ENCODE measurements at places on chromosomes 7 and 10.

DNA sequence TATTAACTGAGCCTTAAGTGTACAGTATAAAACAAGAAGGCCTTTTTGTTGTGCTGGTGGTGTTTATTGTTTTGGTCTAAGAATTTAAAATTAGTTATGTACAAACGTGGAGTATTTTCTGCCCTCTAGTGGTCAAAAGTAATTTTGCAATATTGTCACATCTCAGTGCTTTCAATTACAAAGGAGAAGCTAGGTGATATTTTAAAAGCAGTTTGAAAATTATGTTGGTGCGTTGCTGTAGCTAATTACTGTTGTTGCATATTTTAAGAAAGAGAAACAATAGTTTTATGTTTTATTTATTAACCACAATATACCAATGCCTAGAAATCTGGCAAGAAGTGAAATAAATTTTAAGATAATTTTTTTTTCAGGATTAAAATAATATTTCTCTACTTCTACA, 11.4 kb downstream of the NPVF start:
- no peak for DNase-seq

DNA sequence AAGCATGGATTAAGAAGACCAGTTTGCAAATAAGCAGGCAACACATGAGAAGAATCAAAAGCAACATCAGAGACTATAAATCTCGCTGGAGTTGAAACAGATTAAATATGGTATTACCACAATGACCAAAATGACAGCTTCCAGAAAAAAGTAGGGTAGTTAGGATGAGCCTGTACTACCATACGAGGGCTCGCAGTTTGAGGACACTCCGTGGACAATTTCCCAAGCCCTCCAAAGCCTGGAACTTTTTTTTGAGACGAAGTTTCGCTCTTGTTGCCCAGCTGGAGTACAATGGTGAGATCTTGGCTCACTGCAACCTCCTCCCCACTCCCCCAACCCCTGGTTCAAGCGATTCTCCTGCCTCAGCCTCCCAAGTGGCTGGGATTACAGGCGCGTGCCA, 1.0 kb downstream of the LRRC17 start:
- DNase-seq: no peak

DNA sequence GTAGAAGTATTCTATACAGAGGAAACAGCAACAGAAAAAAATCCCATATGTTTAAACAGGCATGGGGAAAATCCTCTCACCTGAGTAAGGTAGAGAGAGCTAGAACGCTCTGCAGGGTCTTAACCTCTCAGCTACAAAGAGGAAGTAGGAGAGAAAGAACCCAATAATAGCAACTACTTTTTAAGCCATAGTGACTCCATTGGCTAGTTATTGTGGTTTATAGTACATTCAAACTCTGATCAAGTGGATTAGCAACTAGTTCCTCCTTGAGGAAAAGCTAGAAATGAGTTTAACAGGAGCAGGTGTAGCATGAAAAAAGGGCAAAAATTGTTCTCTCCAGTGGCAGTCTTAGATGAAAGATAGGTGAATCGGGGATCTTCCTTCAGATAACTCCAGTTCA, 89.7 kb downstream of the HGF start:
- DNase-seq: no peak

GRCh38 chr10:49071160-49071761, 44.1 kb downstream of the VSTM4 start:
- DNase-seq: no peak

DNA sequence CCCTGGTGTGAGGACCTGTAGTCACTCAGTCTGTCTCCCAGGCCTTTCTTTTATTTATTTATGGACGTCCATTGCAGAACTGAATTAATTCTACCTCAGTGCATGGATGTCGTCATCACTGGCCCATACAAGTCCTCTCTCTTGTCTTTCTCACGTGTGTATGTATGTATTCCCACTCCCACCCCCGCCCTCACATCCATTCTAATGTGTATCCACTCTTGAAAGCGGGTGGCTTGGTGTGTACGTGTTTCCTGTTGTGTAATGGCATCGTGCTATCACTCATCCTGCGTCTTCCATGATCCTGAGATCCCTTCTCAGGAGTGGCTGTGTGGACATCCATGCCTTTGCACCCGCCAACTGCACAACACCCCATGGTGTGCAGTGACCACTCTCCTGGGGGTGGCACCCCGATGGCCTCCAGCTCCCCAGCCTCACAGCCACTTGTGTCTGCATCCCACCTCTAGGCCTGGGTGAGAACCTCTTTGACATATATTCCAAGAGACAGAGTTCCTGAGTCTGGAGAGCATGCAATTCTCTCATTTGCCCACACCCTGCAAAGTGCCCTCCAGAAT, 3.0 kb upstream of the AOC1 start:
- no peak for DNase-seq

GRCh38 chr10:51369903-51370302, 295.6 kb downstream of the PRKG1 start:
- no peak for DNase-seq

GRCh38 chr10:109933984-109934565, 10.8 kb upstream of the XPNPEP1 start:
- peak; percentile 4 for DNase-seq

GRCh38 chr7:159098811-159099655, 45.6 kb downstream of the VIPR2 start:
- DNase-seq: no peak

- DNase-seq: no peak
Observed at GRCh38 chr7:157219154-157219553, 80.4 kb downstream of the UBE3C start.

DNA sequence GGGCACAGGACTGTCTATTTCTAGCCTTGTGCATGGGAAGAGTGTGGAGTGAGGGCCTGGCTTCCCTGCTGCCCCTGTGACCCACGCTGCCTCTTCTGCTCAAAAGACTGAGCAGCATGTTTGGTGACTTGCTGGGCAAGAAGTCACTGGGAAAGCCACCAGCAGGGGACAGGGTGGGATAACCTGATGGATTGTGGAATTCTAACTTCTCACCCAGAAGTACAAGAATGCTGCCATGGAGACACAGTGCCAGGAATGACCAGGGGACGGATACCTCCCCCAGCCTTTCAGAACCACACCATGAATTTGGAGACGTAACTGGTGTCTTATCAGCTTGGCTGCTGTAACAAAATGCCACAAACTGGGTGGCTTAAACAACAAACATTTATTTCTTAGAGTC, 28.4 kb downstream of the GALNTL5 start:
- DNase-seq: no peak

DNA sequence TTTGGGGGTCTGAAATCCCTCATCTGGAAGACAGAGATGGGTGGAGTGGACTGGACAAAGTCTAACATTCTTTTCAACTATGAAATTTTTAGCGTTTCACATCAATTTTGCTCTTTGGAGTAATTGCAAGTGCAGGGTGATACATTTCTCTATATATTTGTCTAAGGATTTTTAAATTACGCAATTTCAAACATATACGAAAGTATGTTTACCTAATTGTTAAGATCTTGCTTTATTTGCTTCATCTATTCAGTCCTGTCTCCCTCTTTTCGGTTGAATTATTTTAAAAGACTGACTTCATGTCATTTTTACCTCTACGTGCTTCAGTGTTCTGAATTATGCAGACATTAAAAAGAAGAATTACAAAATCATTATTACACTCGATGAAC, 101.9 kb upstream of the CREB5 start:
- DNase-seq: no peak

DNA sequence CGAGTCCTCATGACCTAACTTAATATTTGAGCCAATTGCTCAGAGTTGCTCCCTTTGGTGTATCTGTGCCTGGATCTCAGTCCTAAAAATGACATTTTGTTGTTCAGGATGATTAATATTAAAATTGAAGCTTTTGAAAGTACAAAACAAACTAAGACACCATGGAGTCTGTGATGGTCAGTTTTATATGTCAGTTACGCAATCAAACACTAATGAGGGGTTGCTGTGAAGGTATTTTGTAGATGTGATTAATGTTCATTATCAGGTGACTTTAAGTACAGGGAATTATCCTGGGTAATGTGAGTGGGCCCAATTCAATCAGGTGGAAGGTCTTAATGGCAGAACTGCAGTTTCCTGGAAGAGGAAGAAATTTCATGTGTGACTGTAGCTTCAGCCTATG, 546.7 kb downstream of the REEP3 start:
- no peak for DNase-seq

DNA sequence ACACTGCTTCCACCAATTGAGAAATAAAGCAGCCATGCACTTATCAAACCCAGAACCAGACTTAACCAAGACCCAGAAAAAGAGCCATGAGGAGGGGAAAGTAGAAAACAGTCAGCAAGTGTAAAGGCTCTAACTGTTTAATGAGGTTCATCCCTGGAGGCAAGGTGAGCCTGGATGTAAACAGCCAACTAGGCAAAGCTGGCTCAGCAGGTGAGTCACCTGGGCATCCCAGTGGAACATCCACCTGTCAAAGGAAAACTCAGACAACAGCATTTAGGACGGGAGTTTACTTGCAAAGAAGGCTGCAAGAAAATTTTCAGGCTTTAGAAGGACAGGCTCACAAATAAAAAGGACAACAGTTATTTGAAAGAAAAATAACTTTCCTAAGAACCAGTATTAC, 153.0 kb downstream of the SNX13 start:
- no peak for DNase-seq

DNA sequence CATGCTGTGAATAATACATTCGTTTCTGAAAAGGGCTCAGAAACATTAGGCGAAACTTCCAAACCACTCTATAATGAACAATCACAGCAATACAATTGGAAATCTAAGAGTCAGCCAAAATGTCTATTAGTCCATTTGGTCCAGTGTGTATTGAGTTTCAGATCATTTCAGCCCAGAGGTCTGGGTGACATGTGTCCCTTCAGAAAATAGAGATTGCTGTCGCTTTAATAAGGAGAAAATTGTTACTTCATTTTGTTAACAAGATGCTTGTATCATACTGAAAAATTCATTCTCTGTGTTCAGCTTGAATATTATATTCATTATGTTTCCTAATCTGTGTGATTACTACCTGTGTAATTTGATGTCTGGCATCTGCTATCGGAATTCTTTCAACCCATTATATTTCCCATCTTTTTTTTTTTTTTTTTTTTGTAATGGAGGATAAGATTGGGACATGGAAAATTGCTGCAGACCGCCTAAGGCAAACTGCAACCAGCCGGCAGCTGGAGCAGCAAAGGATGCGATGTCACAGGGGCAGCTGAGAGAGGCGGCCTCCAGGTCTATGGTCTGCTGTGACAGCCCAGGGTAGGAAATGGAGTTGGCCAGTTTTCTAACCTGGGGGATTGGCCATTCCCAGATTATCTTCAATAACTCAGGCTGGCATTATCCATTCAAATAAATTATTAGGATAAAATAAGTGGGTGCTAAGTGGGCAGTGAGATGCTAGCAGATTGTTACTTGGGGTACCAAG, 170.9 kb upstream of the NPVF start:
- no peak for DNase-seq

GRCh38 chr7:100681491-100682227, 8.1 kb downstream of the GNB2 start:
- no peak for DNase-seq

- no peak for DNase-seq
Observed at GRCh38 chr7:40828686-40829600, 694.1 kb downstream of the SUGCT start.

DNA sequence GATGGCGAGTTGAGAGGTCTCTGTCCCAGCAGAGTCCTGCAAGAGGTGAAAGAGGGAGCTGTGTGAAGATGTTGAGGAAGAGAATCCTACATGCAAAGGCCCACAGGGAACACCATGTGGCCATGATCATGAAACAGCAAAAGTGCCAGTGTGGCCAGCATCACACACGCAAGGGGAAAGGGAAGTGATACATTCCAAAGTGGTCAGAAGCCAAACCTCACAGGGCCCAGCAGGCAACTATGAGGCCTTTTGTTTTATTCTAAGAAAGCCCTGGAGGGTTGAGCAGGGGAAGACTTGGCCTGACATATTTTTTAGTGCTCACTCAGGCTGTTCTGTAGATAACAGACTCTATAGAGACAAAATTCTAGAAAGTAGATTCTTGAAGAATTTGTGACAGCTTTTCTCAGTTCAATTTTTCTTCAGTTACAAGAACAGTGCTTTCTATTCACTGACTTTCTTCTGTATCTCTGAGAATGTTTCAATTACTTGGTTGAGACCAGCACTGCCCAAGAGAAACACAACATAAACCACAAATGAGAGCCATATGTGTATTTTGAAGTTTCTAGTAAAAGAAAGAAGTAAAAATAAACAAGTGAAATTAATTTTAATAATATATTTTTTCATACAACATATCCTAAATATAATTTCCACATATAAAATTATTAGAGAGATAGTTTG, 82.3 kb downstream of the HTR7 start:
- no peak for DNase-seq

- no peak for DNase-seq
Observed at GRCh38 chr10:78405736-78406135, 372.1 kb downstream of the RPS24 start.

DNA sequence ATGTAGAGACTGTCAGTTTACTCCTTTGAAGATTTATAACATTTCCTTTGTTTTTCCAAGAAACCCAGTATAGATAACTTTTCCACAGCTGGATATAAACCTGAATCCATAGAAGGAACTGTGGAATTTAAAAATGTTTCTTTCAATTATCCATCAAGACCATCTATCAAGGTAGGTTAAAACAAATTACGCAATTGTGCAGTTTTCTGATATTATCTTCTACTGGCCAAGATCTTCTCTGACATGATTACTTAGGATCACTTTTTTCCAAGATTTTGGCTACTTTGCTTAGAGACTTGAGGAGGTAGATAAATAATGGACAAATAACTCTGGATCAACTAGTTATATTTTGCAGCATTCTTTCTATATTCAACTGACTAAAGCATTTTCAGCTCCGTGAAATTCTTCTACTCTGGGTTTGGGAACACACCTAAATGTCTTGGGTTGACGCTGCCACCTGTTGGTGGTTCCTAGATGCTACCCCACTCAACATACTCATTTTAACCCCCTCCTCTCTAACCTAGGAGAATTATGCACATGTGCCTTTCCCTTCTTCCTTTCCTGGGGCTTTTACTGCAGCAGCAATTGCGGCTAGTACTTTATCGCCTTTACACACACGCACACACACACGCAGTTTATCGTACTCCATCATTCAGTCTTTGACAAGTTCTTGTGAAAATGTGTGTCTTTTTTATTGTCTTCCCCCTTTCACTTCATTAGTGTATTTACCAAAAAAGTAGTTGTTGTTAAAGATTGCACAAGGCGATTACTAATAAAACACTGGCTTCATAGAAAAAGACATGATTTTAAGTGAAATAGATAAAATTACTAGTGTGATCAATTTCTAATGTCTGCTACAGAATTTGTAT, 32.7 kb downstream of the ABCB5 start:
- DNase-seq: no peak

- no peak for DNase-seq
Observed at GRCh38 chr10:5476918-5477525, 22.3 kb downstream of the CALML5 start.
